ENCODE measurements at places on chromosomes 4 and X. TPM values are rescaled to one million over a fixed set of nuclear protein-coding genes. Genes with fewer than 3 reads are reported as not detected.

- no peak overlapping the region for H3K4me3 ChIP-seq
- no peaks in the 10 kb centered on the region for H3K36me3 ChIP-seq
- DNase-seq, result no peak
- H3K27me3 ChIP-seq, result no peaks in the 10 kb centered on the region
Observed at GRCh38 chr4:139567159-139567870, 11.3 kb upstream of the SETD7 start.

DNA sequence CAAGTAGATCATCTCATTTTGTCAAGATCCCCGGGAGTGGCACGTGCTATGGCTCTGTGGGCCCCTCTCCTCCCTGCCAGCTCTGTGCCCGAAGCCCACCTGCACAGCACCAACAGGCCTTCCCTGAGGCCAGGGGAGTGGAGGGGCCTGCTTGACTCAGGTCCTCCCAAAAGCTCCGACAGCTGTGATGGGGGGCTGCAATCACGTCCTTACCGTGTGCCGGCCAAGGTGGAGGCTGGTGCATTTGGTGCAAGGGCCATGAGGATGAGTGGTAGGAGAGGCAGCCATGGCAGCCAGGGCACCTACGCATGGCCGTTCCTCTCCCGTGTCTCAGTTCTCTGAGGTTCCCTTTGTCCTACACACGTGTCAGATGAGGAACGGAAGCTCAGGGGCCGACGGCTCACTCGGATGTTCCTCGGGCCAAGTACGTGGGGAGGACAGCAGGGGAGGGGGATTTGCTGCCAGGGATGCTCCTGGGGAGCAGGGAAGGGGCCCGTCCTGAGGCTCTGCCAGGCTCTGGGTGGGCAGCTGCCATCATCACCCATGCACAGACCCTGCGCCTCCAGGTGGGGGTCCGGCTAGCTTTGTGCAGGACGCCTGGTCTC lies 95.8 kb downstream of the HMX1 start:
- no peak for DNase-seq
- no peak overlapping the region for H3K27ac ChIP-seq
- no peaks in the 10 kb centered on the region for H3K27me3 ChIP-seq
- no peak overlapping the region for H3K4me3 ChIP-seq
- H3K36me3 ChIP-seq, result no peaks in the 10 kb centered on the region

- peaks cover 6% of the 10 kb centered on the region for H3K4me1 ChIP-seq
- no peaks in the 10 kb centered on the region for H3K27me3 ChIP-seq
- DNase-seq, result no peak
- H3K4me3 ChIP-seq, result peak overlapping the region; percentile 47
Observed at GRCh38 chr4:88822034-88822789, 124.6 kb upstream of the NAP1L5 start.

DNA sequence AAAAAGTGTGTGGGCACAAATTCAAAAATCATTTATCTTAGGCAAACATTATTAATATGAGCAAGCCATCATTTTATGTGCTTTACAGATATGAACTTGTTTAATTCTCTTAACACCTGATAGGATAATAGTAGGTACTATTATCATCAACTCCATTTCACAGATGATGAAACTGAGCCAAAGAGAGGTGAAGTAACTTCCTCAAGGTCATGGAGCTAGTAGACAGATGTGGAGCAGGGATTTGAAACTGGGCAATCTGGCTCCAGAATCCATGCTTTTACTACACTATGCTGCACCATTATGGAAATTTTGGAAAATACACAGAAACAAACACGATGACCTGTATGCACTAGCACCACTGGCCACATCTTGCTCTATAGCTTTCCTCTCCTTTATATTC lies 1.0 kb upstream of the PIN4 start:
- no peaks in the 10 kb centered on the region for H3K36me3 ChIP-seq

- H3K4me3 ChIP-seq, result no peak overlapping the region
- no peak overlapping the region for H3K27ac ChIP-seq
- peaks cover 39% of the 10 kb centered on the region for H3K4me1 ChIP-seq
- DNase-seq, result no peak
Observed at GRCh38 chr4:38001927-38002326, 41.7 kb downstream of the PTTG2 start.

- no peaks in the 10 kb centered on the region for H3K36me3 ChIP-seq
Observed at GRCh38 chrX:54213603-54214002, 30.5 kb upstream of the FAM120C start.

- no peaks in the 10 kb centered on the region for H3K4me1 ChIP-seq
- no peak overlapping the region for H3K27ac ChIP-seq
- no peak for DNase-seq
- H3K4me3 ChIP-seq, result no peak overlapping the region
- H3K36me3 ChIP-seq, result no peaks in the 10 kb centered on the region
Observed at GRCh38 chrX:12307961-12308360, 169.7 kb downstream of the FRMPD4 start.

GRCh38 chrX:20974326-20974725 lies 399.9 kb upstream of the CNKSR2 start:
- no peaks in the 10 kb centered on the region for H3K27me3 ChIP-seq
- no peaks in the 10 kb centered on the region for H3K36me3 ChIP-seq

GRCh38 chrX:9249051-9249846 lies 215.3 kb upstream of the FAM9B start:
- no peaks in the 10 kb centered on the region for H3K4me1 ChIP-seq
- H3K4me3 ChIP-seq, result no peak overlapping the region

DNA sequence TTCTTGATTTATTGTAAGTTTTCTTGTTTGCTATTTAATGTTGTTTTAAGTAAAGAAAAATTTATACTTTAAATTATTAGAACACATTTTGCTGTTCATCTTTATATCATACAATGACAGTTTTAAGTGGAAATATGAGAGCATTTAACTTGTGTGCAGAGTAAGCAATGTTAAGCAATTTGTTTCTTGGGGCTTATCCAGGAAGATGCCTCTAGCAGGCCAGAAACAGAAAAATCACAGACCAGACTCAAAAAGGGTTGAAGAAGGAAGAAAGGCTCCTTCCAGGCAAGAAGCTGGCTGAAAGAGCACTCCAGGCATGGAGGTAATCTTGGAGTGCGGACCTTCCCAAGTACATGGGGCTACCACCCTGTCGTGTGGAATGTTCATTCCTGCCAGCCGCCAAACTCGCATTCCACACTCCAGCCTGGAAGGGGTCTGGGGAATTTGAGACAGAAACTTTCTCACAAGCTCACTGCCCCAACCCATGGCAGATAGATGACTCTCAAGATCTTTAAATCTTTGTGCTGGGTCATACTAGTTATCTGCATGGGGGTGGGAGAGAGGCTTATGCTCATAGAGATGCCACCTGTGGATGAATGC lies 1521.3 kb upstream of the AGA start:
- no peak overlapping the region for H3K4me3 ChIP-seq
- H3K4me1 ChIP-seq, result no peaks in the 10 kb centered on the region
- H3K36me3 ChIP-seq, result no peaks in the 10 kb centered on the region
- H3K27ac ChIP-seq, result no peak overlapping the region
- no peaks in the 10 kb centered on the region for H3K27me3 ChIP-seq
- DNase-seq, result no peak

GRCh38 chr4:5048721-5049120 lies 2.6 kb upstream of the STK32B start:
- H3K27me3 ChIP-seq, result no peaks in the 10 kb centered on the region
- no peak overlapping the region for H3K27ac ChIP-seq
- DNase-seq, result no peak
- no peak overlapping the region for H3K4me3 ChIP-seq
- no peaks in the 10 kb centered on the region for H3K36me3 ChIP-seq

DNA sequence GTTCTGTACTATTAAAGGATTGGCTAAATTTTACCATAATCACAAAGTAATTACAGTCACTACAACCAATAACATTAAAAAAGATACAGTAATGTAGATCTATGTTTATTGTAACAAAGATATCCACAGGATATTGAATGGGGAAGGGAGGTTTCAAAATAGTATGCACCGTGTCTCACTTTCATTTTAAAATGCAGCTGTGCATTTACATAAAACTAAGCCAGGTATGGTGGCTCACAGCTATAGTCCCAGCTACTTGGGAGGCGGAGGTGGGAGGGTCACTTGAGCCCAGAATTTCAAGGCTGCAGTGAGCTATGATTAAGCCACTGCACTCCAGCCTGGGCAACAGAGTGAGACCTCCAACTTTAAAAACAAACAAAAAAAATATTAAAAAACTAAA lies 8.5 kb downstream of the SRP72 start:
- no peak overlapping the region for H3K4me3 ChIP-seq
- no peaks in the 10 kb centered on the region for H3K27me3 ChIP-seq
- no peaks in the 10 kb centered on the region for H3K4me1 ChIP-seq
- H3K36me3 ChIP-seq, result peaks cover 85% of the 10 kb centered on the region
- no peak overlapping the region for H3K27ac ChIP-seq

DNA sequence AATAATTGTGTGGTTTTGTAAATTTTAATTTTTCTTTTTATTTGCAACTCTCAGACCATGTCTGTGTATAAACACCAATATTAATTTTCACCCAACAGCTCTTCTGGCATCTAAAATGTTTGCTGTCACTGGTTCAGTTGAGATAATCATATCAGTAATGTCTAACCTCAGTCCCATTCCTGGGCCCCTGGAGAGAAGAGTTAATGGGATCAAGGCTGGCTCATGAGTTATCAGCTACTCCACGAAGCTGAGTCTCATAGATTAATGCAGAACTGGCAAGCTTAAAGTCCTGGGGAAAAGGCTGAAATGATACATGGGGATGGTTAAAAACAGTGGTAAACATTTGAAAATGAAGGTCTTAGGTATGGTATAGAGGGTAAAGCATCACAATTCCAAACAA lies 28.4 kb upstream of the TSPAN5 start:
- no peak overlapping the region for H3K4me3 ChIP-seq
- no peaks in the 10 kb centered on the region for H3K4me1 ChIP-seq
- H3K36me3 ChIP-seq, result no peaks in the 10 kb centered on the region
- no peak overlapping the region for H3K27ac ChIP-seq
- H3K27me3 ChIP-seq, result no peaks in the 10 kb centered on the region

DNA sequence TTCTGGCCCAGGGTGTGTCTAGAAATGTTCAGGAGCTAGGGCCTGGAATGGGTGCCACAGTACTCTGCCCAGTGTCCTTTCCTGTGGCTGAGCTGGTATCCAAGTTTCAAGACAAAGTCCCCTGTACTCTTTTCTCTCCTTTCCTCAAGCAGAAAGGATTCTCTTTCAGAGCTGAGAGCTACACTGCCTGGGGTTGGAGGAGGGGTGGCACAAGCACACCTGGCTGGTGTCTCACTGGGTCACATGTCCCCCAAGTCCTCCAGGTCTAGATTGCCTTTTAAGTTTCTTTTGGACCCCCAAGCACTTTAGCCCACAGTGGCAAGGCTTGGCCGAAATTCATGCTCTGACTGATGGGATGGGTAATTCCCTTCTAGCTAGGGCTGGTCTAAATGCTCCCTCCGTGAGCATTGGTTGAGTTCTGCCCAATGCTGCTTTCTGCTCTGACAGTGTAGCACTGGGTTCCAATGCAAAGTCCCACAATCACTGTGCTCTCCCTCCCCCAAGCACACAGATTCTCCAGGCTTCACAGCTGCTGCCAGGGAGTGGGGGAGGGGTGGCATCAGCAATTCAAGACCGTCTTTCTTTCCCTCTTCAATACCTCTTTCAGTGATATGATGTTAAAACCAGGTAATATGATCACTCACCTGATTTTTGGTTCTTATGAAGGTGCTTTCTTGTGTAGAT lies 47.8 kb downstream of the BEX3 start:
- no peaks in the 10 kb centered on the region for H3K36me3 ChIP-seq
- H3K27ac ChIP-seq, result no peak overlapping the region
- H3K4me3 ChIP-seq, result no peak overlapping the region
- H3K27me3 ChIP-seq, result no peaks in the 10 kb centered on the region
- DNase-seq, result no peak
- no peaks in the 10 kb centered on the region for H3K4me1 ChIP-seq

- H3K27ac ChIP-seq, result no peak overlapping the region
- no peak overlapping the region for H3K4me3 ChIP-seq
- H3K36me3 ChIP-seq, result peaks cover 6% of the 10 kb centered on the region
- H3K4me1 ChIP-seq, result no peaks in the 10 kb centered on the region
- no peak for DNase-seq
Observed at GRCh38 chr4:185322803-185323202, 72.9 kb downstream of the LRP2BP start.

- no peaks in the 10 kb centered on the region for H3K27me3 ChIP-seq
- H3K36me3 ChIP-seq, result no peaks in the 10 kb centered on the region
- no peak overlapping the region for H3K27ac ChIP-seq
- no peak for DNase-seq
Observed at GRCh38 chr4:42167709-42168108, 15.3 kb upstream of the BEND4 start.

GRCh38 chr4:16169490-16169889 lies 56.8 kb downstream of the TAPT1 start:
- H3K27me3 ChIP-seq, result no peaks in the 10 kb centered on the region
- H3K4me1 ChIP-seq, result no peaks in the 10 kb centered on the region
- peaks cover 56% of the 10 kb centered on the region for H3K36me3 ChIP-seq

- no peak overlapping the region for H3K27ac ChIP-seq
- no peaks in the 10 kb centered on the region for H3K27me3 ChIP-seq
- no peak overlapping the region for H3K4me3 ChIP-seq
- no peak for DNase-seq
- H3K36me3 ChIP-seq, result no peaks in the 10 kb centered on the region
- peaks cover 14% of the 10 kb centered on the region for H3K4me1 ChIP-seq
Observed at GRCh38 chr4:1057403-1057745, 45.9 kb downstream of the FGFRL1 start.

- no peak overlapping the region for H3K27ac ChIP-seq
- no peaks in the 10 kb centered on the region for H3K27me3 ChIP-seq
- no peaks in the 10 kb centered on the region for H3K4me1 ChIP-seq
- no peak for DNase-seq
- no peaks in the 10 kb centered on the region for H3K36me3 ChIP-seq
Observed at GRCh38 chr4:143443728-143444127, 69.8 kb upstream of the SMARCA5 start.

DNA sequence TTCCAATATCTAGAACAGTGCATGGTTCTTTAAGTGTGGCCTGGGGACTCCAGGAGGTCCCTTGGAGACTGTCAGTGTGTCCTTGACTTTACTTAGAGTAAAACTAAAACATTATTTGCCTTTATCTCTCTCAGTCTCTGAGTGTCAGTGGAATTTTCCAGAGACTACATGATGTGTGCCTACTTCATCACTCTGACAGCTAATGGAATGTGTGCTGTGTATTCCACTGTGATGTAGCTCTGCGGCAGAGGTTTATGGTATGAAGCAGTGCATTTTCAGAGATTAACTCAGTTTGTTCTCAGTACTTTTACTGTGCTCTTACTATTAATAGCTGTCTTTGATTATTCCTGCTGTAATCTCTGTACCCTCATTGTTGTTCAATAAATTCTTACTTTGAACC lies 85.6 kb downstream of the MANBA start:
- no peak for DNase-seq
- H3K4me1 ChIP-seq, result no peaks in the 10 kb centered on the region
- peaks cover 8% of the 10 kb centered on the region for H3K36me3 ChIP-seq
- H3K4me3 ChIP-seq, result no peak overlapping the region
- H3K27me3 ChIP-seq, result no peaks in the 10 kb centered on the region
- no peak overlapping the region for H3K27ac ChIP-seq

Gene TLR6
- total RNA-seq, result 6.8 TPM

Gene NHSL2
- 30.8 TPM for total RNA-seq

Gene CTAG2
- total RNA-seq, result not detected

Gene CT47A1
- total RNA-seq, result not detected

Gene CXCL11
- not detected for total RNA-seq

Gene NOX1
- not detected for total RNA-seq

Gene APEX2
- 11.5 TPM for total RNA-seq

Gene PHEX
- total RNA-seq, result 0.25 TPM

Gene RAB39B
- total RNA-seq, result 4.7 TPM

Gene EMCN
- not detected for total RNA-seq

Measured in natural killer cell (primary cell).